CD14-positive monocyte (primary cell): ENCODE measurements at places on chromosomes 1 and 21.
A peak's percentile ranks its signal among the peaks of the same experiment; 100 is the strongest.

GRCh38 chr1:206962272-206962671 lies 8.0 kb downstream of the FCAMR start:
- peak; percentile 63 for DNase-seq

DNA sequence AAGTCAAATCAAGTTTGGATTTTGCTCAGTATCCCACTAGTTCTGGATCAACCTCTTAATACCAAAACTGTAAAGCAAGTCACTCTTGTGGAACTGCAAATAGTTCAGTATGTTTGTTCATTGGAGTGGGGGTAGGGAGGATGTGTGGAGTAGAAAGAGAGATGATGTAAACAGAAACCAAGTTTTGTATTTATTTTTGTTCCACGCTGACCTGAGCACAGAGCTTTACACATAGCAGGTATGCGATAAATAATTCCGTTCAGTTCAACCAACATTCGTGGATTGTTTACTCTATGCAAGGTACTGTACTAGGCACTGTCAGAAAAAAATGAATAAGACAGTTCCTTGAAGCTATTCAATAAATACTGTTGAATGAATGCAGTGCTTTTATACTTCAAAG lies 4.5 kb upstream of the ZNF644 start:
- DNase-seq: no peak

DNA sequence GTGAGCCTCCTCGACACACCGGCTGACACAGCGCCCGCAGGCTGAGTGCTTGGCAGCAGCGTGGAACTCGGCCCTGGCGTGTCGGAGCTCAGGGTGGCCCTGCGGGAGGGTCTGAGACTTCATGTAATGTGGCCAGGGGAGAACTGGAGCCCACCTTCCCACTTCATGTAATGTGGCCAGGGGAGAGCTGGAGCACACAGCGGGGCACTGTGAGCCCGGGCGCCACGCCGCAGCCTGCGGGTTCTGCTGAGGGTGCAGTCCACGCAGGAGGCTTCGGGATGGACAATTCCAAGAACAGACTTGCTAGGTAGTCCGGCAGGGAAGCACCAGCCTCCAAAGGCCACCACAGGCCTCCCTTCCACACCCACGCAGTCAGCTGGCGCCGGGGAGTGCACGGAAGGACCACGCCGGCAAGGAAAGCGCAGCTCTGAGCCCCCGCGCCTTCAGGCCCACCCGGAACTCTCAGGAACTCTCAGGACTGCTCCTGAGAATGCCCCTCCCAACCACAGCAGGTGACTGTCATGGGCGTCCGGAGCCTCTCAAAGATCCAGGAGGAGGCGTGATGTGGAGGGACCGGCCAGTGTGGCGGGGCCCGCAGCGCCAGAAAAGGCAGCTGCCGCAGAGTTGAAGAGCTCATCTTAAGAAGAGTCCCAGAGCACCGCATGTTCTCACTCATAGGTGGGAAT lies 19.3 kb upstream of the ADARB1 start:
- peak; percentile 23 for DNase-seq

DNA sequence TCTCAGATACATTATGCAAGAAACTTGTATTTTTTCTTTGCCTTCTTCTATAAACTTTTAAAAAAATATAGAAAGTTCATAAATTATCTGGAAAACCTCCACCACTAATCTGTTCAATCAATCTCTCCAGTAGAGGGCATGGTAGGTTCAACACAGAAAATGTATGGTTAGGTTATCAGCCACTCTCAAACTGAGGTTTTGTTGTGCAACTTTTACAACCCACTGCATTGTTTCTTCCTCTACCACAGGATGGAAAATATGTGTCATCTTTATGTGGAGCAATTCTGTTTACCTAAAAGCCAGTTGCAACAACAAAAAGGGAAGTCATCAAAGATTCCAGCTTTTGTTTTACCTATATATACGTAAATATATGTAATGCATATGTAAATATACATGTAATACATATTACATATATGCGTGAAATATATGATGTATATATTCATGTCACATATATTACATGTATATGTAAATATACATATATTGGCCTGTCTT lies 3.0 kb upstream of the RGS2 start:
- DNase-seq: peak; percentile 99

DNA sequence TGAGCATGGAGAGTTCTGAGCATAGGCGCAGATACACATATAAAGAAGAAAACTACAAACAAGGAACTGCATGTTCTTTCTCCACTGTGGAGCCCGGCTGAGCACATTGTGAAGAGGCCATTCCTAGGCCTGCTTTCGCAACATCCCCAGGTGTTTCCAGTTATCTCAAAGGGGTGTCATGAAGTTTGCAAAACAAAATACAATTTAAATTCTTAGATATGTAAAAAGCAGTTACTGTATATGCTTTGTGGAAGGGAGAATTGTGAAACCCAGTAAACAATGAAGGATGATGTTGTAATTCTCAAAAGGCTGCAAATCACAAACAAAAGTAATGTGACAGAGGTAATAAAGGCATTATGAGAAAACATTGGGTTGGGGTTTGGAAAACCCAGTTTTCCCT lies 98.6 kb upstream of the ZNF644 start:
- no peak for DNase-seq

DNA sequence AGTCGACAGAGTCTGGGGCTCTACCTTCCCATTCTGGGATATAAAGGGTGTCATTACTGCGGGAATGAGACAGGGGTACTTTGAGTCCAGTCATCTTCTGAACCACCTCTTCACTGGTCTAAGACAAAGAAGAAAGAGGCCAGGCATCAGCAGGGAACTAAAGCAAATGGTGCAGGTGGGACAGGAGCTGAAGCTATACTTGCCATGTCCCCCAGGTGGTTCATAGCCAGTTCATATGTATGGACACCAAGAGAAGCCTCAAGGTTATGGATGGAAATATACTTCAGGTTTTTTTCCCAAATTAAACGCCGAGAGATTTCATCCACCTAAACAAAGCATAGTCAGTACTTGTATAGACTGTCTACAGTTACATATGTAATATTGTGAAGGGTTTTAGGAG lies 2.2 kb downstream of the CTSK start:
- DNase-seq: no peak

DNA sequence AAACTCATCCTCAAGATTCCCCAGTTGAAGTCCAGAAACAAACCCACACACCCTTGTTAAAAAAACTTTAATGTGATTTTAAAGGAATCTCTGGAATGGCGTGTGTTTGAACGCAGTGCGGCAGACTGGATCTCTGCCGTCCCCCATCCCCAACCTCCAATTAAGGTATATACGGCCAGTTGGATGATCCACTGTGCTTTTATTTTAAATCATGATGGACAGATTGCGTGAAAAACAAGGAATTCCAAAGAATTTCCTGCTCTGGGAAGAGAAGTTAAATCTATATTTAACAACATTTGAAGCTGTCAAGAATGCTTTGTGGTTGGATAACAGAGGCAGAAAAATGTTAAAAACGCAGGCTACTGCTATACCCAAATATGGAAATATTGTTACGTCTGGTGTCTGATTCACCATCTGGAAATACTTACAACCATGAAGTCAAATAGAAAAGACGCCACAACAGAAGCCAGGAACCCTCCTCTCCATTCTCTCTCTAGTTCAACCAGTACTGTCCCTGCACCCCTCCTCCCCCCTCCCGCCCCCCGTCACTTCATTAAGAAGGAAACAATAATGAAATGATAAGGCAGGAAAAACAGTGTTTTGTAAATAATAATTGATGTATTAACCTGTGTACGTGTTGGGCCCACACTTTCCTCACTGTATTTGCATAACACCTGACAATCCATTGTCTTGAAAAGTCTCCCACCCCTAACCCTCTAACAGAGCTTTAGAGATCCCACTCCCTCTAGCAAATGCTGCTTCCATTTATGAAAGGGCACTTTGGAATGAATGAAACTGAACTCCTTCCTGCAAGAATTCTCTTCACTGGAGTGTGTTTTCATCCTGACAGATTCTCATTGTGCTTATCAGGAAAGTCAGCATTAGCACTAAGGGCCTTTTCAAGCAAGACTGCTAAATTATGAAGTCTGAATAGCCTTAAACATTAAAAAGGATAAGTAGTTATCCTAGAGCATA lies 2.0 kb upstream of the CCN1 start:
- no peak for DNase-seq

- DNase-seq: no peak
Observed at GRCh38 chr1:106836708-106837107, 219.8 kb upstream of the PRMT6 start.

DNA sequence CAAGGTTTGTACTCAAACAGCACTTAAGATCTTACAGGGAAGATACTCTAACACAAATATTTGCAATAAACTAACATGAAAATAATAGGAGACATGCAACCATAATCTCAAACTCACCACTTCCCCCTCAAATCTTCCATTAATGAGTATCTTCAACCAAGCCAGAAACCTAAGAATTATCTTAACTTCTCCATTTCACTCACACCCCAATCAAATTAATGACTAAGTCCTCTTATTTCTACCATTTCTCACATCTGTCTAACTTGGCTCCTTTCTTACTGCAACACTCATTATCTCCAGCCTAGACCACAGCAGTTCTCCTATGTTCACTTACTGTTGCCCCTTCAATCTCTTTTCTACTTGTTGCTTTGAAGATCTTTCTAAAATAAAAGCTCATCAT lies 10.4 kb downstream of the RBBP5 start:
- no peak for DNase-seq

GRCh38 chr1:89608984-89609725 lies 23.8 kb upstream of the LRRC8C start:
- no peak for DNase-seq

GRCh38 chr1:161235957-161236775 lies 1.8 kb downstream of the NR1I3 start:
- no peak for DNase-seq

- DNase-seq: no peak
Observed at GRCh38 chr1:80048716-80049115, 1042.2 kb upstream of the ADGRL4 start.

DNA sequence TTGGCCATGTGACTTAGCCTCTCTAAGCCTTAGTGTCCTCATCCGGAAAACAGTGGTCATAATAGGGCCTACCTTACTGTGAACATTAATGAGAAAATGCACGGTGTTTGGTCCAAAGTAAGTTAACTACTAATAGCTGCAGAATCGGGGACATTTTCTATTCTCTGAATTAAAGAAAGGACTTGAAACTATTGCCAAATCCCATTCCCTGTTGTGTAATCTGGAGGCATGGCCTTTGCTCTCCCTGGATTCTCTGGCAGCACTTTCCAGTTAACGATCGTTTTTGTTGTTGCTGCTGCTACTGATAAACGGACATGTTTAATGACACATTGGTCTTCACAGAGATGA lies 30.5 kb downstream of the FMO4 start:
- no peak for DNase-seq

DNA sequence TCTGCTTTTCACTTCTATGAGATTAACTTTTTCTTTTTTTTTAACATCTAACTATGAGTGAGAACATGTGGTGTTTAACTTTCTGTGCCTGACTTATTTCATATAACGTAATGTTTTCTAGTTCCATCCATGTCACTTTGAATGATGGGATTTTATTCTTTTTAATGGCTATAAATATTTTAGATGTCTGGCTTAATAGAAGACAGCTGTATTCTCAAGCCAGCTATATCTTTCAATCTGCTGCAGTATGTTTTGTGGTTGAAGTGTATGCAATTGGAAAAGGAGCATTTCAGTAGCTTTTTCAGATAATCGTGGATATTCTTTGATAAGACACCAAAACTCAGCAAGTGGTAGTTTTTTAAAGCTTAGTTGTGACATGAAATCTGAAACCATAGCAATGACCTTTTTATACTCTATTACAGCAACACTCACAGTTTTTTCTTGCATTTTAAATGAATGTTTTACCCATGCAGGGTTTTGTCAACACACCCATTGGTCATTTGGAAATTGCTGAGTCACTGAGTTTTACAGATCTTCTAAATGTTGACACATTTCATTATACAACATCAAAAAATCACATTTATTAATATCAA lies 5.7 kb upstream of the SVBP start:
- DNase-seq: no peak

DNA sequence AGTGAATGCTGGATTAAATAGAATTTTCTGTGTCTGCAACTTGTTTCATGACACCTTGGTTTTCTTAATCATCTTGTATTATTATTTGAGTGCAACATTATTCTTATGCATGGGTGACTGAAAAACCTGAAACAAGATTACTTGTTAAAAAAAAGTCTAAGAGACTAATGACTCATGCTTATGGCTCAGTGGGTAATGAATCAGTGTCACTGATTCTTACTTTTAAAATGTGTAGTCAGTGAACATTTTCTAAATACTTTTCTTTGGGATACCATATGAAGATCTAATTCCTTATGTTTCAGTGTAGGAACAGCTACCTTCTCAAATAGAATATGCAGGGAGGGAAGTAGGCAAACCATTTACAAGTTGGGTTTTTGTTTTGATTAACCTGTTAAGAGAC lies 65.5 kb downstream of the PRKAA2 start:
- no peak for DNase-seq

GRCh38 chr1:99331083-99331482 lies 66.8 kb downstream of the PLPPR4 start:
- no peak for DNase-seq

- no peak for DNase-seq
Observed at GRCh38 chr1:44576456-44577150, 97.7 kb downstream of the TMEM53 start.

DNA sequence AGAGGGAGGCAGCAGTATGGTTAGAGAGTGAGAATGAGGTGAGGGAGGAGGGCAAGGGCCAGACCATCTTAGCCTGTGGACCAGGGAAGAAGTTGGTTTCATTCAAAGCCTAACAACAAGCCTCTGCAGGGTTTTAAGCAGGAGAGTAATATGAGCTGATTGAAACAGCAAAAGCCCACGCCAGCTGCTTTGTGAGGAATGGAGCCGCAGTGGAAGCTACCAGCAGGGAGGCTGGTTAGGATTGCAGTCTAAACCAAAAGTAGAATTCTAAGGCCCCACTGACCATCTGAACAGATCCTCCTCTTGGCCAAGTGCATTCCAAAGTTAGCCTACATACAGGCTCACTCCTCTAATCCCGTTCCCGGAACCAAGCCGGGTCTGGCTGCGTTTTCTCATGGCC lies 44.8 kb downstream of the OLFML3 start:
- no peak for DNase-seq

GRCh38 chr1:61277121-61277690 lies 194.8 kb downstream of the NFIA start:
- DNase-seq: no peak

DNA sequence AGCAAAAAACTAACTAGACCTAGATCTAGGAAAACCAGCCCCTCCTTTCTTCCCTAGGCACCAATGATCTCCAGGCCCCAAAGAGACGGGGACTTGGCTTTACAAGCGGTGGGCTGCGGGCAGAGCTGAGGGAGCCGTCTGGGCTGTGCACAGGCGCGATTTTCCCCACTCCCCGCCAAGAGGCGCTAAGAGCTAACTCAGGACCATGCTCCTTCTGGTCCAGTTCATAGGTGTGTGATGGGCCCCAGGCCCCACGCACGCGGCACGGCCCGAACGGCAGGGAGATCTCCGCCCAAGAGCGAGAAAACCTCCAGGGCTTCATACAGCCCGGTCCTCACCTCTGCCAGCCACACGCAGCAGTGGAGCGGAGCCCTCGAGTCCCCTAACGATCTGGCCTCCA lies 7.5 kb upstream of the GPR153 start:
- DNase-seq: no peak

GRCh38 chr1:53145942-53146708 lies 3.7 kb upstream of the SLC1A7 start:
- no peak for DNase-seq
